ENCODE measurements at places on chromosomes 16 and 17.
A peak's percentile ranks its signal among the peaks of the same experiment; 100 is the strongest.

DNA sequence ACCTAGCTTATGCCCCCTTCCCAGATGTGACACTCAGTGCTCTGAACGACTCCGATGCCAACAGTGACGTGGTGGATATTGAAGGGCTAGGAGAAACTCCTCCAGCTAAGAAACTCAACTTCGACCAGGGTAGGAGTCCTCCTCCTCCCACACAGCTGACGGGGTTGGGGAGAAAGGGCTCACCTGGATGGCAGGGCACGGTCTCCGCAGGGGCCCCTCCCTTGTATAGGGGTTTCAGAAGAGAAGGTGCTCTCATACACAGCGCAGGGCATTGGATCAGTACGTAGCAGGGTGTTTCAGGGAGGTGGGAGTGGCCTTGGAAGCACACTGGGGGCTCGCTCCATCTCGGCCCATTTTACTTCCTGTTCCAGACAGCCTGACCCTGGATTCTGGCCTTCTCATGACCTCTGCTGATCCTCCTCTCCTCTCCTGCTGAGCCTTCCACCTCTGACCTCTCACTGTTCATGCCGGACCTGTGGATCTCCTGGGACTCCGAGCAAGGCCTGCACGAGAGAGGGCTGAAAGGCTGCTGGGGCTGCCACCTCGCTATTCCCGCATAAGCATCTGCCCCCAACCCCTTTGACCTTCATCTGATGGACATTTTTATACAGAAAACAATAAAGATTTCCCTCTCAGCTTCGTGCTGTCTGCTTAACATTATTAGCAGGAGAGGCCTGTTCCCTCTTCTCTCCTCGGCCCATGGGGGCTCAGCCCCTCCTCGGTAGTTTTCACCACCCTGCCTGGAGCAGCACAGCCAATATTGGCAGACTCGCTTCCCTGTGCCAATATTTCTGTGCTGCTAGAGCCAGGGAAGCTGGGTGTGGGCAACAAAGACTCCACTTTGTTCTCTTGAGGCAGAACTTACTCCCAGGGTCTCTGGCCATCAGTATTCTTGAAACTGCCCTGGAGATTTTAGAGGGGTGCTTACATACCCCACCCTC lies 4.7 kb downstream of the RNASEK start:
- DNase-seq = no peak

GRCh38 chr16:87491522-87492290 lies 1.1 kb downstream of the ZCCHC14 start:
- DNase-seq = no peak

GRCh38 chr17:80937462-80938381 lies 53.9 kb upstream of the CHMP6 start:
- no peak for DNase-seq

- no peak for DNase-seq
Measured at GRCh38 chr16:74264811-74265210, 31.8 kb upstream of the PSMD7 start.

DNA sequence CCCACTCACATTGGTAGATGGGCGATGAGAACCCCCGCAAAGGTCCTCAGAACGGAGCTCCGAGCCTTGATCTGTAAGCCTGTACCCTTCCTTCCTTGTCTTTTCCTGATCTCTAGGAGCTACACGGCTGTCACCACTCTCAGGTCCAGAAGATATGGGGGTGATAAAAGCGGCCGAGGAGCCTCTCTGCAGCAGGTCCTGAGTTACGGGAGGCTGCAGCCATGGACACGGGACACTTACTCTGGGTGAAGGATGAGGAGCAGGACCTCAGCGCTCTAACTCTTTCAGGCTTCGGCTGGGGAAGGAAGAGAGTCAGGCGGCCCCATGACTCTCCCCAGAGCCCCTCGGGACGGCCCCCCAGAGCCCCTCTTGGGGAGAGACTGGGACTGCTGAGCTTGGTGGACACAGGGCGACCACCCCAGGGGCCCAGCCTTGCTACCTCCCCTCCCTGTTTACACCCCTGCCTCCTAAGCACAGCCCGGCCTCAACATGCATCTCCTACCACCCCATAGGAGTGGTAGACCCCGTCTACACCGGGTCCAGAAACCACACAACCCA lies 74.4 kb downstream of the SDK2 start:
- no peak for DNase-seq

- no peak for DNase-seq
Measured at GRCh38 chr17:63399316-63399715, 46.8 kb downstream of the CYB561 start.

- DNase-seq = peak; percentile 34
Measured at GRCh38 chr16:85086347-85087291, 25.7 kb downstream of the CIBAR2 start.

DNA sequence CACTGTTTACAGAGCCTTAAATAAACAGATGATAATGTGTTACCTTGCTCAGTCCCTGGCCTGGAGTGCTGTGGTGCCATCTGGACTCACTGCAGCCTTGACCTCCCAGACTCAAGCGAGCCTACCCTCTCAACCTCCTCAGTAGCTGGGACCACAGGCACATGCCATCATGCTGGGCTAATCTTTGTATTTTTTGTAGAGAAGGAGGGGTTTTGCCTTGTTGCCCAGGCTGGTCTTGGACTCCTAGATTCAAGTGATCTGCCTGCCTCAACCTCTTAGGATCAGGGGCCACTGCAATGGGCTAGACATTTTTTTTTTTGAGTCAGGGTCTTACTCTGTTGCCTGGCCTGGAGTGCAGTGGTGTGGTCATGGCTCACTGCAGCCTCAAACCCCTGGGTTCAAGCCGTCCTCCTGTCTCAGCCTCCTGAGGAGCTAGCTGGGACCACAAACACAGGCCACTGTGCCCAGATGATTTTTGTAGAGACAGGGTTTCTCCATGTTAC lies 5.0 kb upstream of the NAGLU start:
- DNase-seq = no peak

- no peak for DNase-seq
Measured at GRCh38 chr17:40416671-40417070, 1.0 kb downstream of the TOP2A start.

DNA sequence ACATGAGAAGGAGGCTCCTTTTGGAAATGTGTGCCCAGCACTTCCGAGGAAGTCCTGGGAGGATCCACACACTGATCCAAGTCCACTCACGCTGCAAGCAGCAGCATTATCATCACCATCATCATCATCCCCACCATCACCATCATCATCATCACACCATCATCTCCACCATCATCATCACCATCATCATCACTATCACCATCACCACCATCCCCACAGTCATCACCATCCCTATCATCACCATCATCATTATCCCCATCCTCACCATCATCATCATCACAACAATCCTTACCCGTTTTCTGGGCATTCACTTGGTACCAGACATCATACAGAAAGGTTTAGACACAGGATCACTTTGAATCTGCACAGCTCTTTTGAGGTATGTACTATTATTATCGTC lies 47.8 kb upstream of the ACSF3 start:
- DNase-seq = no peak

DNA sequence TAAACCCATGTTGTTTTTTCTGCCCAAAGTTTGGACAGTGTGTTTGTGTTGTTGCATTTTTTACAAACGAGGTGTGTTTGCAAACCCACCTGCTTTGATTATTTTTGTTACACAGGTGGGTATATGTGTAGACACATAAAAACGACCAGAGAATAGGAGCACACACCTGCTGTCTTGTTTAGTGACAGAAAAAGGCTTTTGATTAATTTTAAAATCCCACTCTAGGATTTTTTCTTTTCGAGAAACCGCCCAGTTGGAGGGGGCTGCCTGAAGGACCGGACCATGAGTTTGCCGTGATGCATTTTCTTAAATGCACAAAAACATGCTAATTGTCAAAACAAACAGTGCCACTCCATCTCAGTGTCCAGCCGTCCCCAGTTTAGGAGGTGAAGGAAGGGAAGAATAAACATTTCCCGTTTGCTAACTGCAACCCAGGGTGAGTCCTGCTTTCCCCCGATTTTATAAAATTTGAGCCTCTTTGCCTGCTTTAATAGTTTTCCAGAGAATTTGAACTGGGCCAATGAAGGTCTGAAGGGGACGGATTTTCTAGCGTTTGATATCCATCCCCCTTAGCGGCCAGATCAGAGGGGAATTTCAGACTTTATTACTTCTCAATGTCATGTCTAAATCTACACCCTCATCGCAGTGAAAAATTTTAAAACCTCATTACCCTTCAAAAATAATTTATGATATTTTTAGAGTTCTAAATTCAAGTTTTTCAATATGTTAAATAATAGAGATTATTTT lies 3.2 kb downstream of the FOXC2 start:
- DNase-seq = no peak

Measured in bone marrow (tissue), 2 donors.